ENCODE measurements at places on chromosomes 5 and 9.

DNA sequence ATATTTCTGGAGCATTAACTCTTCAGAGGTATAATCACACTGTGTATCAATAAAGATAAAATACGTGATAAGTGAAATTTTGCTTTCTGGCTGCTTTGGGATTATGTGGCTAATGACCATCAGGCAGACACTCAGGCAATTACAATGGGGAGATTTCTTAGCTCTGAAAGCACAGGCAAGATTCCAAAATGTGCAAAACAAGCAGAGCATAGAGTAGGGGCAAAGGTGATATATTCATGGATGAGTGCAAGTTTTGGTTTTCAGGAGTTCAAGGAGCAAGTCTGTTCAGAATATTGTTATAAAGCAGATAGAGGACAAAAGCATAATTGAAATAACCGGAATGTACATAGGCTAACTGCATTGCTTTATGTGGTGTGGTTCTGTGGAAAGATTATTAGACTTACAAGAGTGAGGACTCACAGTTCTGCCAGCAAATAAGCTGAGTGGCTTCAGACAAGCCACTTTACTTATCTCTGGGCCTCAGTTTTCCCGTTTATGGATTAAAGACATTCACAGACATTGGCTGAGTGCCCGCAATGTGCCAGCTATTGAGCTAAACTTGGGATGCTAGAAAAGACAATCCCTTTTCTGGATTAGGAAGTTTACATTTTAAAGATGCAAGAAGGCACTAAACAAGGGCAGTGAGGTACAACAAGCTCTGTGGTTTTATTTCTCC is 945.6 kb upstream of the ARRDC3 start:
- no peak for DNase-seq

GRCh38 chr9:68974431-68974830 is 39.5 kb downstream of the PRKACG start:
- no peak for DNase-seq

DNA sequence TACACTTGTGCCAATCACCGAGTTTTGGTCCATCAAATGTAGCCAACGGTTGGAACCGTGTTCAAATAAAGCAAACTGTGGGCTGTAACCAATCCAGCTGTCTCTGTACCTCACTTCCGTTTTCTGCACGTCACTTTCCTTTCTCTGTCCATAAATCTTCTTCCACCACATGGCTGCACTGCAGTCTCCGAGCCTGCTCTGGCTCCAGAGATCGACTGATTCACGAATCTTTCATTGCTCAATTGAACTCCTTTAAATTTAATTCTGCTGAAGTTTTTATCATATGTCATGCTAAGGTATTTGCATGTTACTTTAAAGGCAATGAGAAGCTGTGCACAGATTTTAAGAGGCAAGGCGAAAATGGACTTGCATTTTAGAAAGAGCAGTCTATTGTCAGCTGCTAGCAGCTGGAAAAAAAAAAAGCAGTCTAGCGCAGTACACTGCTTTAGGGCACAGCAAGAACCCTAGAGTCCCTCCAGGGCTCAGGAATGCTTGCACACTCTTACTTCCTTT is 13.2 kb downstream of the TTC39B start:
- DNase-seq = no peak

DNA sequence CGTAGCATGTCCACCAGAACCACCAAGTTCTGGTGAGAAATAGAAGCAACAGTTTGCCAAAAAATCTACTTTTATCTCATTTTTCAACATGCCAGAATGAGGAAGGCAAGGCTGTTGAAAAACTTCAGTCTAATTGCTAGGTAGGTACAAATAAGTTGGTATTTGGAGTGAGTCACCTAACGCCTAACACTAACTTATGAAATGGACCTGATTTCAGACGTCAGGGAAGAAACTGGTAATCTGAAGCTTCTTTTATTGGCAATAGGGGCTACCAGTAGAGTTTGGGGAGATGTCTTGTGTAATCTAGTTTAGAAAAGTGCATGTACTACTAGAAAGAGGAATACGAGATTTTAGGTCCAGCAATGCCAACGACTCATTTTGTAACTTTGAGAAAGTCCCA is 4.4 kb upstream of the PDE6A start:
- DNase-seq = no peak

DNA sequence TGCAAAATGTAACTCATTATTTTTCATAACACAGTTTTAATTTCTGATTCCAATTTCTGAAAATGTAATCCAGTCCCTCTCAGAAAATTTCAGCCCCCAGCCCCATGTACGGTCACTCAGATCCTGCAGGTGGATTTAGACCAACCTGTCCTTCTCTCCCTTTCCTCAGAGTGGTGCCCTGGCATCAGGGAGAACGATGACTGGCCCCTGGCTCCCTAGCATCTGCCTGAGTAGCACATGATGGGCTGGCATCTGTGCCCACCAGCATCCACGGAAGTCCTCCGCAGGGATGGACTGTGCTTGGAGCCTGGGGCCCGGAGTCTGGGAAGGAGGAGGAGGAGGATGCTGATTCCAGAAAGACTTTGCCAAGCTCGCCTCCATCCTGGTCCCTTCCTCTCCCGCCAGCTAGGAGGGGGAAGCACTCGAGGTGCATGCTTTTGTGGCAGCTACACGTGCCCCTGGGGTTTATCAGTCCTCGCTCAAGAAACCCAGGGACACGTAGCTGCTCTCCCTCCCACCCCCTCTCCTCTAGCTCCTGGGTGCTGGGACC is 54.4 kb upstream of the RUFY1 start:
- DNase-seq = no peak

DNA sequence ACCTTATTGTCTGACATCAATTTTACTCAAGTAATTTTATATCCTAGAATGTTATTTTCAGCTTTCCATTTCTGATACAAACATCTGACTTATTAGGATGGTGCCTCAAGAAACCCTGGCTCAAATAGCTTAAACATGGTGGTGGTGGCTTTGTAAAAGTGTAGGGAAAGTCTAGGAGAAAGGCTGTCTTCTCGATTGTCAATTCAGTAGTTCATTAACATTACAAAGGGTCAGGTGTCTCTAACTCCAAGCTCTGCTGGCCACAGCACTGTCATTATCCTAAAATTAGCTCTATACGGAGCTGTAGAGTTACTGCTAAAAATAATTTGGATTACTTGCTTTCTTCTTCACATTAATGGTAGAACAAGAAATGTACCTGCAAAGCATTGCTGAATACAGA is 1360.1 kb upstream of the CDH6 start:
- no peak for DNase-seq

GRCh38 chr5:149053072-149053695 is 9.7 kb downstream of the SH3TC2 start:
- no peak for DNase-seq

- DNase-seq = no peak
These were observed 104.9 kb upstream of the RUSC2 start for GRCh38 chr9:35385042-35385441.

- no peak for DNase-seq
These were observed 305.0 kb downstream of the TENT4A start for GRCh38 chr5:7018198-7018597.

DNA sequence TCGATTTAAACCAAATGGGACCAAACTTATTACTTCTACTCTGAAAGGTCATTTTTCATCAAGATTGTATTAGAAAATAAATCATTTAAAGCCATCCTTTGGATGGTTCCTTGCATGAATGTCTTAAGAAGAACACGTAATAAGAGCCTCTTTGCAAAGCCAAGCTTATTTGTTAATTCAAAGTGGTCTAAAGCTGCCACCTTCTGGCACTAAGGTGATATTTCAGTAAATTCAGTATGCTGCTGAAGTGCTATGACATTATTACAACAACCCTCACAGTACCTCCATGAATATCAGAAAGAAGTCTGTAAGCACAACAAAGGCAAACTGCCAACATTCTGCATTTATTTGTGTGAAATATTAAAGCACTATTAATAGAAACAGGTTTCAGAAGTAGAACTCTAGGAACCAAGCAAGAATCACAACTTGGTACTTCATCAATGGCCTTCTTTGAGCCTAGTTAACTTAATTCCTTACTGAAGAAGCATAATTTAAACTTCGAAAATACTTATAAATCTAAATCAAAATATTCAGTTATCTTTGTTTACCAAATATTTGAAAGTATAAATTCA is 53.1 kb upstream of the TYRP1 start:
- DNase-seq = no peak

- DNase-seq = no peak
These were observed 269.4 kb upstream of the PANK3 start for GRCh38 chr5:168848569-168848968.

DNA sequence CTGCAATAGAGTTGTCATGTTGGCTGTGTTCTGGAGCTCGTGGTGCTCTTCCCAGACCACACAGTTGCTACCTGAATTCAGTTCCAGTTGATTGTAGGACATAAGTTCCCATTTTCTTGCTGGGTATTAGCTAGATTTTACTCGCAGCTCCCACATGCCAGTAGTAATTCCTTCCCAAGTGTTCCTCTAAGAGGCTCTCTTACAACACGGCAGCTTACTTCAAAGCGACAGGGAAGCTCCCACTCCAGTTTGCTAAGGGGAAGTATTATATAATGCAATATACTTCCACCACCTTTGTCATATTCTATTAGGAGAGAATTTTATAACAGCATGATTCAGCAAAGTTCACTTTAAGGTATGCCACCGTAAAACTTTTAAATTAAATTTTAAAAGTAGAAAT is 623.0 kb downstream of the SLCO4C1 start:
- no peak for DNase-seq

- no peak for DNase-seq
These were observed 343.3 kb upstream of the KLF4 start for GRCh38 chr9:107832871-107833270.

- DNase-seq = no peak
These were observed 284.1 kb downstream of the CTNND2 start for GRCh38 chr5:11620172-11620571.

DNA sequence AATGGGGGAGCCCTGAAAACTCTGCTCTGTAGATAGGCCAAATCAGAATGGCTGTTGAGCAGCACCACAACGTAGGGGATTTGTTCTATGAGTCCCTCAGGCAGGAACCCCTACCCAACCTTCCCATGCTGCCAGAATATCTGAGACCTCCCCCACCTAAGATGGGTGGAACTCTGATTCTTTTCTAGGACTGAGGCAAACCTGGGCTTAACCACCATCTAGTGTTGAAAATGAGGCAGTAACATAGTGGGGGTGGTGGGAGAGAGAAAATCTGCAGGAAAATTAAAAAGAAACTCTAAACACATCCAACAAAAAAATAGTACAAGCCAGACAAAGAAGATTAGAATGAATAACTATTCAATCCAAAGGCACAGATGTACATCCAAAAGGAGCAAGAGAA is 228.4 kb downstream of the ATPSCKMT start:
- no peak for DNase-seq

DNA sequence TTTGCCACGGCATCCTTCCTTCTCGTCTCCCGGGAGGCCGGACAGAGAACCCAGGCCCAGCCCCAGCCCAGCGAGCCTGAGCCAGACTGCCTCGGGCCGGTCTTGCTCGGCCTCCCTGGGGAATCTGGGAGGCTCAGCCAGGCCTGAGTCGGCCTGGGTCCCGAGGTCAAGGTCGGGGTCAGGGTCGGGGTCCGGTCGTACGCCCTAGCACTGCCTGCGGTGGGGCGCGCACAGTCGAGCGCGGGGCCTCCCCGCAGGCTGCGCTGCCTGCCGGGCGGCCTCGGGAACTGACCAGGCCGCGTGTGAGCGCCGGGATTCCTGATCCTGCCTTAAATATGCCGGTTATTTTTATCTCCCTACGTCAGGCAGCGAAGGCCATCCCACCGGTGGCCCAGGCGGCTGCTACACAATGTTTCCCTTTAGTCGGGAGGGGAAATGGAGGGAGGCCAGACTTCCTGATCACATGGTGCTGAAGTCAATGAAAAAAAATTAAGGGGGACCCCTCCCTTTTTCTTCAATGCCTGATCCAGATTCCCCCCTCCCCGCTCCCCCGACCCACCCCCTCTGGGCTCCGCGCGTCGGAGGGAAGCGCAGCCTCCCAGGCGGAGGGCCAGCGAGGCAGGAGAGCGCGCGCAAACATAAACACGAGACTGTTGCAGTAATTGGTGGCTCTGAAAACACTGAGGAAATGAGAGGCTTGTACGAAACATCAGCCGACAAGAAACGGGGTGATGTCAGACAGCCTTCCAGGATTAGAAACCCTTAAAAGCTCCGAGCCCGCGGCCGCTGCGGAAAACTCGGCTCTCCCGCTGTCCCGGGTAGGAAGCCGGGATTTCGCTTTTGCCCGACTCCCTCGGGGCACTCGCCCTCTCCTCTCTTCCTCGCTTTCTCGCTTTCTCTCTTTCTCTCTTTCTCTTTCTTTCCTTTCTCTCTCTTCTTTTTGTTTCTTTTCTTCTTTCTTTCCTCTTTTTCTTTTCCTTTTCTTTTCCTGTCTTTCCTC is 148.2 kb upstream of the KLF4 start:
- no peak for DNase-seq

DNA sequence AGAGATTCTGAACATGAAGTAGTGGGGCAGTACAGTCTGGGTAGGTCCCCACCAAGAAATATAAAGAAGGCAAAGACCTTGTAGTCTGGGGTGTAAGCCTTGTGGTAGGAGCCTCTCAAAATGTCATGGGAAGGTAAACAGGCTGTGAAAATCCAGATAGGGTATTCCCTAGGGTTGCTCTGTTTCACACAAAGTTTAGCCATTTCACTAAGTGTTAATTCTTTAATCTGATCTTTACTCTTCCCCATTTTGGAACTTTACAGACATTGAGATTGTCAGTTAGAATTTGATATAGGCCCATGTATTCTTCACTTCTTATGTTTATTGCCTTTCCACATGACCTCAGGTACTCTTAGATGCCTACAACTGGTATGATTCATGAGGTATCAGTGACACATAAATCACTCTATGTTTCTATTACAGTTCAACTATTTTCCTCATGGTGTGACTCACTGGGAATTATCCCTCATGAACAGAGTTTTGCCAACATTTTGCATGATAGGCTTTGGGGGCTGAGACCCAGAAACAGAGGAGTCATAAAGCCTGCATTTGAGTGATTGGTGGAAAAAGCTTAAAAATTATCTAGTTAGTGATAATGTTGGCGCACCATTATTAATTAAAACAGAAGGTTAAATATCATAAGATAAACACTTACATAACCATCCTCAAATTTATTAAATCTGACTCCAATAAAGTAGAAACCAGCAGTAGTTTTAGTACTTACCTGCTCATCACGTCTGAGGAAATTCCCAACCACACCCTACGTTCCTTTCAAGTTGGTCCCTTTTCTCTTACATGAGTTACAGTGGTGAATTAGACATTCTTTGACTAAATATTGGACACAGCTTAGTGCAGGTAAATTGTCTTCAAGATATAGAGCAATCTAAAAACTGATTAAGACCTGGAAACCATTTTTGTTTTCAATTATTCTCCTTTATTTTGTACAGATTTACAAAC is 399.8 kb upstream of the MEF2C start:
- no peak for DNase-seq

DNA sequence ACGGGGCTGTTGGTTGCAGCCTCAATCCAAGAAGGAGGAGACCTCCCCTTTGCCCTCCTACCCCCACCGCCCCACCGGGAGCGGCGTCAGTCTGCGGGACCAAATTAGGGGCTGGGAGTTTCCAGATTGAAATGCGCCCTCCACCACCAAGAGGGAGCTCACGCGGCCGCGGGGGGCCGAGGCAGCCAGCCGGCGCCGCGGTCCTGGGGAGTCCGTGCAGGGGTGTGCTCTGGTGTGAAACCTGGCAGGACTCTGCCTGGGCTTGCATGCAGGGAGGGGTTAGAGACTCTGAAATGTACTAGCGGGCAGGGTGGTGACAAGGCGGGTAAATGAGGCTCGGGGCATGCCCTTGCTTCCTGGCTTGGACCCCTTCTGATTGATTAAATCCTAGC is 989 bp upstream of the FBN2 start:
- no peak for DNase-seq

GRCh38 chr5:407051-407450 is 35.9 kb upstream of the EXOC3 start:
- DNase-seq = no peak

GRCh38 chr9:120474591-120475243 is 105.2 kb downstream of the CDK5RAP2 start:
- no peak for DNase-seq
